ENCODE measurements at places on chromosomes 7 and 10.

- no peak for DNase-seq
Observed at GRCh38 chr10:103871006-103871405, 15.6 kb upstream of the SH3PXD2A start.

DNA sequence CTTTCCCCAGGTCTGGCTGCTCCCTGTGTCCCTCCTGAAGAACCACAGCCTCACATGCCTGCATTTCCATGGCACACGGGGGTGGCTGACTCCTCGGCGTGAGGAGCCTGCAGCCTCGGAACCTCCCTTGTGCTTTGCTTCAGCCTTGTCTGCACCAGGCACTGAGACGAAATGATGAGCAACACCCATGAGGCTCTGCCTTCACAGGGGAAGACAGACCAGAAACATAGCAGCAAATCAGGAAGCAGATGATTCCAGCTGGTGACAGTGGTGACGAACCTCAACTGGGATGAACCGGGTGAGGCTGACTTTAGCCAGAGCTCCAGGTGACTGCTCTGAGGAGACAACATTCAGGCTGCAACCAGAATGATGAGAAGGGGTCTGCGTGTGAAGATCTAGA lies 84.5 kb upstream of the SMNDC1 start:
- DNase-seq, result no peak

DNA sequence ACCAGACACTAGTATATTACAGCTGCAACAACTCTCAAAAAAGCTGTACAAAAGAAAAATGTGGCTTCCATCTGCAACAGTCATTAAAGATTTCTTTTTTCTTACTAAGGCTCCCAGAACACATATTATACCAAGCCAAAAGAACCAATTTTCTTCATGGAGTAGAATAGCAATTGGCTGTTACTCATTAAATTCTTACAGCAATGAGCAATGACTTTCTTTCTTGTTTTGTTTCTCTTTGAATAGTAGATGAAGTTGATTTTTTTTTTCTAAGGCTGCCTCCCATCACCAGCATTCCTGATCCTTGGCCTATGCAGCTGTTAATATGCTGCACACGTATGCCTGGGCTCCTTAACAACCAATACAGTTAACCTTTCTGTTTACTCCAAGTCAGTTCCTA lies 36.6 kb upstream of the SPOCK2 start:
- DNase-seq, result no peak

GRCh38 chr7:152597507-152597906 lies 78.4 kb downstream of the XRCC2 start:
- no peak for DNase-seq

GRCh38 chr7:117184367-117184766 lies 138.5 kb downstream of the WNT2 start:
- DNase-seq, result no peak

GRCh38 chr7:36265680-36266079 lies 112.6 kb downstream of the EEPD1 start:
- DNase-seq, result no peak

- DNase-seq, result no peak
Observed at GRCh38 chr10:133026726-133027395, 60.9 kb upstream of the ADGRA1 start.
